ENCODE measurements at places on chromosomes 1 and 21. TPM values are rescaled to one million over a fixed set of nuclear protein-coding genes. Genes with fewer than 3 reads are reported as not detected.

- no peak for DNase-seq
- H3K36me3 ChIP-seq, result no peaks in the 10 kb centered on the region
- H3K4me1 ChIP-seq, result no peaks in the 10 kb centered on the region
- no peak overlapping the region for H3K27ac ChIP-seq
- no peak overlapping the region for H3K4me3 ChIP-seq
Measured at GRCh38 chr21:15291621-15292266, 226.9 kb upstream of the NRIP1 start.

DNA sequence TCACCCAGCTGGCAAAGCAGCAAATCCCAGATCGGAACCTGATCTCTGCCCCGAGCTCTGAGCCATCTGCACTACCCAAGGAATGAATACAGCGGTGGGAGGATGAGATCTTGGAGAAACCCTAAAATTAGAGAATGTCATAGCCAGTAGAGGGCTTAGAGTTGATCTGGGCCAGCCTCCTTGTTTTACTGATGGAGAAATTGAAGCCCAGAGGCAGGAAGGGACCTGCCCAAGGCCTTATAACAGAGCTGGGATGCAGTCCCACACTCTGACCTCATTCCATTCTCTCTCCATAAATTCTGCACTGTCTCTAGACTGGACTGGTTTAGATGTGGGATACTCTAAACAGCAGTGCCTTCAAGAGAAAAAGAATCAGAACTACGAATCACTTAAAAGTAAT lies 4.8 kb upstream of the SFN start:
- no peaks in the 10 kb centered on the region for H3K27me3 ChIP-seq
- H3K4me3 ChIP-seq, result no peak overlapping the region
- no peaks in the 10 kb centered on the region for H3K4me1 ChIP-seq
- no peak for DNase-seq

PGLYRP4 gene
- total RNA-seq, result not detected

- H3K4me1 ChIP-seq, result peaks cover 18% of the 10 kb centered on the region
- no peak overlapping the region for H3K4me3 ChIP-seq
- H3K36me3 ChIP-seq, result no peaks in the 10 kb centered on the region
- no peak overlapping the region for H3K27ac ChIP-seq
- no peaks in the 10 kb centered on the region for H3K27me3 ChIP-seq
- no peak for DNase-seq
Measured at GRCh38 chr1:75613916-75614315, 3.0 kb upstream of the SLC44A5 start.

DNA sequence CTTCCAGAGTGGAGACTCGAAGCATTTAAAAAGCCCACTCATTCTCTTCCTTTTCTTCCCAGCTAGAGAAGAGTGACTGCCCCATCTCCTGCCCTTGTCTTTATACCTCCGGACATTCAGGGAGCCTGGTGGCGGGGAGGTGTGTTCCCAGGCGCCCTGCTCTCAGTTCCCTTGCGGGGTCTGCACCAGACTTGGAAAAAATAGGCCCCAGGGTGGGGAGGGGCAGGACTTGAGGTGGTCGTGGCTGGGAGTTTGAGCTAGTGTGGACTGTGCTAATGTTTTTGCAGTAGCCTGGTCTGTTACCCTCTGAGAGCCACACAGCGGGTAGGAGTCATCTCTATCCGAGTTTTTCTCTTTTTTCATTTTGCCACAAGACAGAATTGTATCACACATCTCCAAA lies 139.1 kb downstream of the PEX14 start:
- DNase-seq, result no peak
- peaks cover 9% of the 10 kb centered on the region for H3K36me3 ChIP-seq
- H3K27ac ChIP-seq, result no peak overlapping the region
- no peak overlapping the region for H3K4me3 ChIP-seq
- H3K4me1 ChIP-seq, result no peaks in the 10 kb centered on the region
- no peaks in the 10 kb centered on the region for H3K27me3 ChIP-seq

GRCh38 chr1:228872080-228872479 lies 136.8 kb downstream of the RHOU start:
- H3K27me3 ChIP-seq, result no peaks in the 10 kb centered on the region
- no peaks in the 10 kb centered on the region for H3K36me3 ChIP-seq
- H3K4me3 ChIP-seq, result no peak overlapping the region

DNA sequence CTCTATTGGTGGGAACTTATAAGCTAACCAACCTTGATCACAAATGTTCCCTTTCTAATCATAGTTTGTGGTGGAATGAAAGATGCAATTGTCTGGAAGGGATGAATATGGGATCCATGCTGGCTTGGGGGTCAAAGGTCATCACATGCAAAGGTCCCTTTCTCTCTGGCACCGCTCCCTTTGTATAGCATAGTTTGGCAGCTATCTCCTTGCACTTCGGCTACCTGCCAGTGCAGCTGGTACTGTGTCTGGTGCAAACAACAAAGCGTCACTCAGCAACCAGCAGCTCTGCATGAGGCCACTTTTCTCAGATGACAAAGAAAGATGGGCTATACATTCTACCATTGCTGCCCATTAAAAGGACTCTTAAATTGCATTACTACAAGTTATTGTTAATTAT lies 188.2 kb upstream of the NFIA start:
- H3K27ac ChIP-seq, result no peak overlapping the region
- no peaks in the 10 kb centered on the region for H3K27me3 ChIP-seq
- H3K4me1 ChIP-seq, result no peaks in the 10 kb centered on the region
- H3K36me3 ChIP-seq, result no peaks in the 10 kb centered on the region
- no peak overlapping the region for H3K4me3 ChIP-seq

GRCh38 chr1:62841587-62842169 lies 57.7 kb downstream of the ATG4C start:
- DNase-seq, result peak; percentile 71
- no peak overlapping the region for H3K27ac ChIP-seq
- H3K4me1 ChIP-seq, result peaks cover 6% of the 10 kb centered on the region
- H3K36me3 ChIP-seq, result peaks cover 6% of the 10 kb centered on the region

UQCRHL gene
- 1.3 TPM for total RNA-seq

DNA sequence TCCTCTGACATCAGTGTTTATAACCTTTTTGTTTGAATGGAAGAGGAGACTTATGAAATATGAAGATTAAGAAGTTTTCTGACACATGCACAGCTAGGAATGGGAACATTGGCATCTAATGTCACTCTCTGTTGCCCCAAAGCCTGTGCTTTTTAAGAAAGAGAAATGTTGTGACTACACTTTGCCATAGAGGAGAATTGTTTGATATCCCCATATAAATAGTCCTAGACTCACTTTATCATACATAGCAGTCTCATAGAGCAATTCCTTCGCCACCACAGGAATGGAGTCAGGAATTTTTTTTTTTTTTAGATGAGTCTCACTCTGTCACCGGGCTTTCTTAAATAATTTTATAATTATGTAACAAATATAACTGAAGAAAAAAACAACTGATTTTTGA lies 1.5 kb downstream of the KRTAP21-3 start:
- H3K27ac ChIP-seq, result no peak overlapping the region
- H3K4me3 ChIP-seq, result no peak overlapping the region
- no peaks in the 10 kb centered on the region for H3K4me1 ChIP-seq
- H3K27me3 ChIP-seq, result no peaks in the 10 kb centered on the region
- no peaks in the 10 kb centered on the region for H3K36me3 ChIP-seq
